ENCODE measurements at places on chromosomes 5 and 9.
A peak's percentile ranks its signal among the peaks of the same experiment; 100 is the strongest.

GRCh38 chr5:88680253-88681132 lies 202.5 kb downstream of the MEF2C start:
- DNase-seq: peak; percentile 59

GRCh38 chr5:54090495-54091120 lies 219.8 kb downstream of the ARL15 start:
- DNase-seq: no peak

DNA sequence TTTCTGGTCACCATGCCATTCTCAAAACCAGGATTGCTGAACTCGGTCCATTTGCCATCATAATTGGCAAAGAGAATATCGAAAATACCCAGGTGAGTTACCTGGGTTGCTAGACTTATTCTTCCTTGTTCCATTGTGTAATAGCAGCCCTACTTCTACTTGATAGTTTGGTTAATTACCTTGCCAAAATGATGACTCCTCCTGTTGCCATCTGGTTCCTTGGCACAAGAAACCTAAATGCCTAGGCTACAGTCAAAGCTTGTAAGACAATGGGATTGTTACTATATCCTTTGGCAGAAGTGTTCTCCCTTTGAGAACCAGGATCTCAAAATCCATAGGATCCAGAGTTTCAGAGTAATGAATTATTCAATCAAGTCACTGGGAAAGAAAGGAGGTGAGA lies 373.2 kb upstream of the ACTBL2 start:
- DNase-seq: no peak

DNA sequence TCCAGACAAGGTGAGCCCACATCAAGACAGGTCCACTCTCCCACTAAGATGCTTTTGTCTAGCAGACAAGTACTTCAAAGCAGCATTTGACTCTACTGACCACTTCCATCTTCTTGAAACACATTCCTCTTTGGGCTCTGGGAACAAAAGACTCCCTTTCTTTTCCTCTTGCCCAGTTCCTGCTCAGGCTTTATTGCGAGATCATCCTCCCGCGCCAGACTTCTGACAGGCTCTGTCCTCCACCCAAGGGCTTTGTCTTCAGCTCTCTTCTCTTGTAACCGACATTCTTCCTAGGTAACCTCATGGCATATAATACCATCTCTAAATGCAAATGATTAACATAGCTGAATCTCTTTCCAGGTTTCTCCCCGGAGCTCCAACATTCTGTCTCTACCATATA lies 85.8 kb downstream of the NUDT12 start:
- no peak for DNase-seq

DNA sequence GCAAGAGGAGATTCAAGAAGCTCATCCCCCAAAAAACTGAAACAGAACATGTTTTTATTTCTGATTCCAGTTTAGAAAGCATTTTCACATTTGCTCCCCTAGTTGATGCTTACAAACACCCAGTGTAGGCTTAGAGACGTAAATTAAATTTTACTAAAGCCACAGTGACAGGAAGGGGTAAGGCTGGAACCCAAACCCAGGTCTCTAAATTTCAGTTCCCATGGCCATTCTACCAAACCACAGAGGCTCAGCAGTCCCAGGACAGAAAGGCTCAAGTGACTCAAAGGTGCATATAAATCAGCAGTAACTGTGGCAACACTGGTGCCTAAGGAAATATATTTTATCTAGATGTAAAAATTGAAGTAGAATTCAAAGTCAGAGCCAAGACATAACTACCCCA lies 128.7 kb downstream of the CEP120 start:
- DNase-seq: no peak

GRCh38 chr5:98977723-98978122 lies 48.9 kb upstream of the CHD1 start:
- DNase-seq: no peak

GRCh38 chr5:2910401-2911175 lies 159.1 kb upstream of the IRX2 start:
- DNase-seq: no peak

- no peak for DNase-seq
These were observed 86.0 kb upstream of the FER start for GRCh38 chr5:108661590-108662219.

DNA sequence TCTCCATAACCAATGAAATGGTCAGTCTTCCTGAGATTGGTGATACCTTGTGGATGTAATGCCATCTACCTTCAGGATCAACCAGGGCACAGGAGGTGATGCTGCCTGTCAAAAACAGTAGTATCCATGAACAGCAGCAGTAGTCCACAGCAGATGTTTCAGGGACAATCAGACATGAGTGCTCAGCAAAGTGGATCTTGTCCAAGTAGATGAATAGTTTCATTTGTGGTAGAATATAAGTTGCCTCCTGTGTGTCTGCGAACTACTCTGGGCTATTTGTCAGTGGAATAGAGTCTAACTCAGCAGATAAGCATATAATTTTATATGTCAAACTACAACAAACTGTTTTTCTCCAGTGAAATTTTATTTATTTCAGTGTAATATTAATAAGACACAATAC lies 1860.1 kb upstream of the ACO1 start:
- DNase-seq: no peak

GRCh38 chr5:56814963-56815657 lies at the start of gene MAP3K1:
Gene MAP3K1, plus strand, starts transcription at chr5:56815549. Its CDS starts 25 bp downstream, at chr5:56815574.
- DNase-seq: peak; percentile 49

GRCh38 chr9:129184596-129185122 lies 6.6 kb upstream of the IER5L start:
- no peak for DNase-seq

All from NCI-H2227 treated with DMSO at 0.1 percent for 48 hours (cell line).